ENCODE measurements at places on chromosomes 3 and 15. TPM values are rescaled to one million over a fixed set of nuclear protein-coding genes. Genes with fewer than 3 reads are reported as not detected.

ACKR4 gene
- 0.18 TPM for total RNA-seq

ACP3 gene
- not detected for total RNA-seq

ZNF502 gene
- 3.4 TPM for total RNA-seq

XCR1 gene
- not detected for total RNA-seq

PRR20G gene
- not detected for total RNA-seq

MKRN2OS gene
- total RNA-seq, result not detected

SLC22A14 gene
- total RNA-seq, result 0.09 TPM

LRRC34 gene
- 2.2 TPM for total RNA-seq

SSUH2 gene
- under 0.01 TPM for total RNA-seq

WDR93 gene
- under 0.01 TPM for total RNA-seq

NEO1 gene
- total RNA-seq, result 0.09 TPM

USP3 gene
- 41.9 TPM for total RNA-seq

Data from endothelial cell of coronary artery (primary cell).